ENCODE measurements at places on chromosomes 12 and 14.

- no peak for DNase-seq
Observed at GRCh38 chr14:101457301-101457935, 103.9 kb upstream of the DIO3 start.

DNA sequence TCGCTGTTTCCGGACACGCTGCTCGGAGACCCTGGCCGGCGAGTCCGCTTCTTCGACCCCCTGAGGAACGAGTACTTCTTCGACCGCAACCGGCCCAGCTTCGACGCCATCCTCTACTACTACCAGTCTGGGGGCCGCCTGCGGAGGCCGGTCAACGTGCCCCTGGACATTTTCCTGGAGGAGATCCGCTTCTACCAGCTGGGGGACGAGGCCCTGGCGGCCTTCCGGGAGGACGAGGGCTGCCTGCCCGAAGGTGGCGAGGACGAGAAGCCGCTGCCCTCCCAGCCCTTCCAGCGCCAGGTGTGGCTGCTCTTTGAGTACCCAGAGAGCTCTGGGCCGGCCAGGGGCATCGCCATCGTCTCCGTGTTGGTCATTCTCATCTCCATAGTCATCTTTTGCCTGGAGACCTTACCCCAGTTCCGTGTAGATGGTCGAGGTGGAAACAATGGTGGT lies 90.0 kb downstream of the GALNT8 start:
- no peak for DNase-seq

GRCh38 chr12:19689226-19689625 lies 249.9 kb downstream of the AEBP2 start:
- DNase-seq: no peak

DNA sequence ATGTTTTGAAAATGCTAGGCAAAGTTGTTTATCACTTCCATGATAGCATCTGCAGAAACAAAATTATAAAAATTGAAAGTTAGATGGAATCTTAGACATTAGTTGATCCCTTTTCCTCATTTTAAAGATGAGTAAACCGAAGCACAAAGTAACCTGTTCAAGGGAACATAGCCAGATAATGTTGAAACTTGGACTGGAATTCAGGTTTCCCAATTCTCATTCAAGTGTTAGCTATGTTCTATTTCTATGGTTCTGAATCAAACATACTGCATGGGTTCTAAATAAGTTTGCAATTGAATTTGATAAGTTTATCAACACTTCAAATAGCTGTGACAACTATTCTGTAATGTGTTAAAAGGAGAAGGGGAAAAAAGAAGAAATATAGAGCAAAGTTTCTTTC lies 122.4 kb upstream of the SOX5 start:
- DNase-seq: no peak

DNA sequence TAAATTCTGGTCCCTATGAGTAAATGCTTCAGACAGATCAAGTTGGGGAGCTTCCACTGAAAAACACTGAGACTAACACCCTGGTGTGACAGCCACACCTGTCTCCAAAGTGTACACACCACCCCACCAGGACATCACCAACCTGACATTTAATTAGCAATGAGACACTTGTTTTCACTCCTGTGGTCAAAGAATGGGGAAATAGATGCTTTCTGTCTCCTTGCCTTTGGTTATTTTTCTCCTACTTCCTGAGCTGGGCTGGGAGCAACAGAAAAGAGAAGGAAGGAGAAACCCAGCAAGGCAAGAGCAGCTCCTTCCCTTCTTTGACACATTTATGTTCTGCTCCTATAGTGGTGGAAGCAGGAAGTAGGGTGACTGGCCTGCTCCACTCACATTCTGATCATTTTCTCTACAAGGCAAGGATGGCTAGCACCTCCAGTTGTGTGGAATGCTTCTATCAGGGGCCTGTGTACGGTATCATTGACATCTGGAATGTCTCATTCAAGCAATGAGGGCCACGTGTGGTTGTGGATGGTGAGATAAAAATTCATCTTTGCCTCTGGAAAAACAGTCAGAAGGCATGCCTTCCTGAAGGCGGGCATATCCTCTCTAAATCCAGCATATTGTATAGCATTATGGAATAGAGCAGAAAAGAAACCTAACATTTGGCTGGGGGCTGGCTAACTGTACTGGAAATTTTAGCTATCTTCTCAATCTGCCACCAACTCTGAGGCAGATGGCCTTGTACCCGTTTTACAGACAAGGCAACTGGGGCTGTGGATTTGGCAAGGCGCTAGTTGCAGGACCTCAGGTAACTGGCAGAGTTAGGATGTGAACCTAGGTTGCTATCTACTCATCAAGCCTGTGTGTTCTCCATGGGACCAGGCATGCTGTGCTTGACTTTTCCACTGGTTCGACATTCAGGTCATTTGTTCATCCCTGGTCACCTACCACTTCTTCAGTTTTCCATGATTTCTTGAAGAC lies 24.8 kb upstream of the LGALS3 start:
- DNase-seq: no peak

- no peak for DNase-seq
Observed at GRCh38 chr12:109626378-109627115, 53.0 kb downstream of the MVK start.

DNA sequence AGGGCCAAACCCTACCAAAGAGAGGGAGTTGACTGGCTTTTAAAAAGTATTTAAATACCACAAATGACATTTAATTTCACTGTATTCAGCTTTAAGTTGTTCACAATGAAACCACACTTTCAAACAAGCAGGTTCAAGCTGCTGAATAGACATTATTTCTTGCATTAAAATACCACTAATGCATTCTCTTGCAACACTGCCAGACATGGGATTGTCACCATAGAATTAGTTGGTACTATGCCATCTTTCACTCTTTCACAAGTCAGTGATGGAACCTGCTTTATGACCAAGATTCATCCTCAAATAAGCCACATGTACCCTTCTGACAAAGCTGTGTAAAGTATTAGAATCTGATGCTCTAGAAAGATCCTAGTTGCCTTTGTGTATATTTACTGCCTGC lies 239.4 kb downstream of the PAWR start:
- no peak for DNase-seq

- DNase-seq: no peak
Observed at GRCh38 chr12:67592228-67593011, 56.1 kb upstream of the DYRK2 start.

- DNase-seq: no peak
Observed at GRCh38 chr14:42192738-42193653, 586.3 kb downstream of the LRFN5 start.

- no peak for DNase-seq
Observed at GRCh38 chr14:36702474-36702873, 40.8 kb downstream of the PAX9 start.

DNA sequence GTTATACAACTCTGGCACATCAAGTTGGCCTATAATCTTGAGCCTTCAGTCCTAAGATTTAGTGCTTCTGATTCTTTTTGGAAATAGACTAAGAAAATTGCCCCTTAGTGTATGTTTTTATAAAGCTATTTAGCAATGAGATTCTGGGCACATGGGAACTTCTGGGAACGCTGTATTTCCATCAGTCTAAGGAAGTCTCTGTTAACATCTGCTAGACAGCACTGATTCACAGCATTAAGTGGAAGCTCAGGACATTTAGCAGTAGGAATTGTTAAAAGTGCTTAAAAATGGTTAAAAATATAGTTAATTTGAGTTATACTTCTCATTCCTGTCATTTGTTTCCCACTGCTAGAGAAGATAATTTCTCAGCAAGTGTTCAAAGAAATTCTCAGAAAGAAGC lies 579.1 kb downstream of the SLC16A7 start:
- DNase-seq: no peak

- DNase-seq: no peak
Observed at GRCh38 chr14:61577506-61577931, 117.8 kb upstream of the HIF1A start.

- DNase-seq: no peak
Observed at GRCh38 chr12:19490908-19491307, 51.6 kb downstream of the AEBP2 start.

- no peak for DNase-seq
Observed at GRCh38 chr12:29516431-29516875, 19.0 kb upstream of the OVCH1 start.

DNA sequence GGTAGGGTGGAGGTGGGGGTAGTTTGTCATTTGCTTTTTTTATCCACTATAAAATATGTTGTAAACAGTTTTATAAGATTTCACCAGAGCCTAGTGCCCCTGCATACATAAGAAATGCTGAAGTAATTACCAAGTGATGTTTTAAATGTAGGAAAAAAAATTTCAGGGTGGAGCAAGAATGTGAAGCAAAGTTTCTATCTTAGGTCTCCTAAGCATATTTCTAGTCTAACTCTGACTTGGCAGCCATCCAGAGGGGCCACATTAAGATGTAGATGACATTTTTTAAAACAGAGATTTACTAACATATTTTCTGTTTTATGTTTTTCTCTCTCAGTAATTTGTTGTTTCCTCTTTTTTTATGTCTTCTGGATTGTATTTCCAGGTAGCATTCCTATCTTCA lies 15.8 kb upstream of the KRAS start:
- DNase-seq: no peak

GRCh38 chr12:49470986-49471385 lies 67.8 kb upstream of the KCNH3 start:
- no peak for DNase-seq

GRCh38 chr12:97387844-97388243 lies 74.8 kb upstream of the RMST start:
- no peak for DNase-seq

- no peak for DNase-seq
Observed at GRCh38 chr12:64469455-64470142, 17.7 kb downstream of the TBK1 start.

DNA sequence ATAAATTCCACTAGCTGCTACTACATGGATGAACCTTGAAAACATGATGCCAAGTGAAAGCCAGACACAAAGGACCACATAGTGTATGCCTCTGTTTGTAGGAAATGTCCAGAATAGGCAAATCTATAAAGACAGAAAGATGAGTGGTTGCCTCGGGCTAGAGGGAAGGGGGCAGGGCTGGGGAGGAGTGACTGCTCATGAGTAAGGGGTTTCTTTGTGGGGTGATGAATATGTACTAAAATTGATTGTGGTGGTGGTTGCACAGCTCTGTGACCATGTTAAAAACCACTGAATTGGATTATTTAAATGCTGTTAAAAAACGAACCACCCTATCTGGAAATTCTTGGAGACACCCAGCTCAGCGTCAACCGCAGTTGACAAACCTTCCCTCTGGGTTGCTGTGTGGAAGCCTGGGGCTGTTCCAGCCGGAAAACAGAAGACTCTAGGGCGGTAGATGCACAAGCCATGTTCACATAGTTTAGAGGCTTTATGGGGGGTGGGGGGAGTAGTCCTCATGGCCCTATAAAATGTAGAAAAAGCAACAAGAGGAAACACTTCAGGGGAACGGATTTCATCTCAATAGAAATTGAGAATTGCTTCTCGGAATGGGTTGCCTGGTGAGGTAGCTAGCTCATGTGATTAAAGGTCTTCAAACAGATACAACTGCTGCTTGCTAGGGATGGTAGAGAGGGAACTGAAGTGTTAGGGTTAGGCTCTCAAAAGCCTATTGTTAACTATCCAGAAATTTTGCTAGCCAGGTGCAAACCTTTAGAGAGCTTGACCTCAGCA lies 29.4 kb downstream of the RIN3 start:
- DNase-seq: no peak

DNA sequence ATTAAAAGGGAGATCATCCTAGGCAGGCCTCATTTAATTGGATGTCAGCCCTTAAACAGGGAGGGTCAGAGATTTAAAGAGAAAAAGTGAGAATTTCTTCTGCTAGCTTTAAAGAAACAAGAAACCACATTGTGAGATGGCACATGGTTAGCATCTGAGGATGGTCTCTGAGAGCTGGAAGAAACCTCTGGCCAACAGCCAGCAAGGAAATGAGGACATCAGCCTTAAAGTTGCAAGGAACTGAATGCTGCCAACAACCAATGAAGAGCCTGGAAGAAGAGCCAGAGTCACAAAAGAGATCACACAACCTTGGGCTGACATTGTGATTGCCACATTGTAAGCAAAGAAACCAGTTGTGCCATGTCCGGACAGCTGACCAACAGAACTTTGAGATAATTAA lies 17.5 kb upstream of the FAR2 start:
- DNase-seq: no peak

GRCh38 chr12:54416687-54417603 lies 2.1 kb downstream of the ITGA5 start:
- no peak for DNase-seq

GRCh38 chr12:67447180-67447579 lies 178.0 kb downstream of the CAND1 start:
- DNase-seq: no peak

- DNase-seq: no peak
Observed at GRCh38 chr14:77068517-77069200, 29.4 kb upstream of the CIPC start.

- no peak for DNase-seq
Observed at GRCh38 chr14:76312821-76313220, 63.1 kb upstream of the ESRRB start.

- no peak for DNase-seq
Observed at GRCh38 chr12:46259071-46259470, 9.8 kb downstream of the SLC38A1 start.

- DNase-seq: no peak
Observed at GRCh38 chr12:61750604-61751003, 509.6 kb upstream of the USP15 start.

DNA sequence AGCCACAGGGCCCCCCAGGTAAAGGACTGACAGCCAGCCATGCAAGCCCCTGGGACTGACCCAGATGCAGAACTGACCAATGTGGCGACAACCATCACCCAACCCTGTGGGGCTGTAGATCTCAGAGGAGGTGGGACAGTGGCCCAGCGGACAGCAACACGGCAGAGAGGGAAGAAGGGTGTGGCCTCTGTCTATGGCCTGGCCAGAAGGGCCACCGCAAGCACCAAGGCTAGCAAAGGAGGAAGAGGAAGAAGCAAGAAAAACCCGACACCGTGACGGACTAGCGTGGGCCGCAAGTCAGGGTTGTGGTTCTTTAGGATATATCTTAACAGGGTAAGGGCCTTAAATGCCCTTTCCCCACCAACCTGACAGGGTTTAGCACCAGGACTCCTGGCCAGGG lies 71.2 kb downstream of the ITPK1 start:
- DNase-seq: no peak

- no peak for DNase-seq
Observed at GRCh38 chr14:64738281-64738804, 34.1 kb downstream of the PLEKHG3 start.

GRCh38 chr14:92819011-92819597 lies 25.0 kb downstream of the GOLGA5 start:
- no peak for DNase-seq

DNA sequence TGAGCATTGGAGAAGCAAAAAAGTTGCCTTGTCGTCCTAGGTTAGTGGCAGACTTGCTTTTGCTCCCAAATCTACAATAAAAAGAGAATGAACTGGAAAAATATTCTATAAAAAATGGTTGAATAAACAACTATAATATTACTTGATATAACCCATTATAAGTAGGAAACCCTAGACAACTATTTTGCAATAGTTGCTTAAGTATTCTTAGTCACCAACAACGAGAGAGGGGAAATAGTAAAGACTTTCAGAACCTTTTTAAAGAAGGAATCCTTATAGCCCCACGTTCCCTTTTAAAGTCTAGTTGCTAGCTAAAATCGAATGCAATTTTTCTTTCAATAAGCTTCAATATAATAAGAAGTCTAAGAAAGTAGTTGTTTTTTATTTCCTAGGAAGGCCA lies 17.5 kb downstream of the AQP6 start:
- DNase-seq: no peak

GRCh38 chr12:13144266-13144828 lies 40.9 kb upstream of the GSG1 start:
- DNase-seq: no peak

GRCh38 chr14:62824086-62824485 lies 221.2 kb downstream of the KCNH5 start:
- DNase-seq: no peak

Measured in stimulated activated CD8-positive, alpha-beta memory T cell treated with anti-CD3 and anti-CD28 coated beads, Interleukin-7, amount 100 ng/mL, for 1 hour (primary cell).